Cerebellar nuclear complex (tissue), 1 donor: ENCODE measurements at places on chromosomes 11 and 22.

GRCh38 chr11:83157594-83158356 is 844 bp downstream of the PCF11 start:
- DNase-seq = no peak

GRCh38 chr11:83235825-83236224 is 42.3 kb downstream of the ANKRD42 start:
- no peak for DNase-seq

DNA sequence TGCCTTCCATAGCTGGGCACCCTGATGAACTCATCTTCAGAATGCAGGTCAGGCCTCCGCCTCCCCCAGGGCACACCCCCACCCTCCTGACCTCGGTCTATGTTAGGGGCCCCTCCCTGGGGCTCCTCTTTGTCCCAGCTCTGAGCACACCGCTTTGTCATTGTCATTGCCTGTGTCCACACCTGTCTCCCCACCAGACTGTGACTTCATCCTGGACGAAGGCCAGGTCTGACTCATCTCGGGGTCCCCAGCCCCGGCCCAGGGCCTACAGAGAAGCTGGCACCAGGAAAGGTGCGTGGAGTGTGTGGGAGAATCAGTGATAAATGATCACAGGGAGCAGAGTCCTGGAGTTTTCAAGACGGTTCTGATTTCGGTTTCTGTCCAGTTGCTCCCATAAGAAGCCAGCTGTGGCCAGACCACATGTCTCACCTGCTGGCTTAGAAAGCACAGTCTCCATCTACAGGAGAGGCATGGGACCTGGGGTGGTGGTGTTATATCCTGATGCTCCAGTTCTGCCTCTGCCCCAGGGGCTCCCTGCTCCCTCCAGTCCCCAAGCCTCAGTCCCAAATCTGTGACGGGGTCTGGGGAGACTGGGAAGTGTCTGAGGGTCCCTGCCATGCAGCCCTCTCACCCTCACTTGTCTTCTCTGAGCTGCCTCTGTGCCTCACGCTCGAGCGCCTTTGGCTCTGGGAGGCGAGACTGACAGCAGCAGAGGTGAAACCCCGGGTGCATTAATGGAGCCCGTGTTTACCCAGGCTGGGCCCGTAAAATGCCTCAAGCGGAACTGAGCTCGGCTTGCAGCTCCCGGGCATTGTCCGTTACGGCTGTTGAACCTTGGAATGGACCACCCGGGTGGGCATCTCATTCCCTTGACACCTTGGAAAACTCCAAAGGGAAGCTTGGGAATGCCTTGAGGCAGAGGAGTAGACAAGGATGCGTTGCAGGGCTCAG is 85.5 kb upstream of the WNT11 start:
- no peak for DNase-seq

GRCh38 chr11:14021738-14022137 is 59.2 kb downstream of the SPON1 start:
- DNase-seq = no peak

- no peak for DNase-seq
Observed at GRCh38 chr11:65112546-65113360, 1.1 kb downstream of the TM7SF2 start.

GRCh38 chr11:8164746-8165145 is 4.1 kb downstream of the RIC3 start:
- no peak for DNase-seq

DNA sequence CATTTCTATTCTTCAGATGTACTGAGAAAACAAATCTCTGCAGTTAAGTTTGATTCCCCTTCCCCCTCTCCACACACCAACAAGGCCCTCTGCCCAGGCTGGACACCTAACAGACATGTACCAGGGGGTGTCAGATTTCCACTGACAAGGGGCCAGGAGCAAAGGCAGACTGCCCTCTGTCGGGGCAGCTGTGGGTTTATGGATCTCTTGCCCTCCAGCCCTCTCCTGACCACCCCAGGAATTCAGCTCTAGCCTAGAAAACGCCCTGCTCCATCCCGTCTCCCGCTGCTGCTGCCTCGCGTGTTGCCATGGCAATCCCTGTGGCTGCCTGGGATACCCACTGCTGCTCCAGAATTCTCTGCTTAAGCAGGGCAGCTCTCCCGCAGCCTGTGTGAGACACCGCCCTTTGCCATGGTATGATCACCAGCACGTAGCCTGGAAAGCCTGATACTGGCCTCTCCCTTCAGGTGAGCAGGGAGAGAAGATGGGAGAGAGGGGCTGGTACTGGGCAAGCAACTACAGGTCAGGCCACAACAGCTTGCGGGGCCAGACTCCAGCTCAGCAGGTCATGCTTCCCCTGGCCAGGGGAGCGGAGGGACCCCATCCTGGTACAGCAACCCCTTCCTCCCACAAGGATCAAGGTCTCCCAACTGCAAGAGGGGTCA is 41.6 kb downstream of the BUD13 start:
- DNase-seq = peak; percentile 80

- no peak for DNase-seq
Observed at GRCh38 chr11:63923319-63923718, 6.4 kb upstream of the RCOR2 start.

DNA sequence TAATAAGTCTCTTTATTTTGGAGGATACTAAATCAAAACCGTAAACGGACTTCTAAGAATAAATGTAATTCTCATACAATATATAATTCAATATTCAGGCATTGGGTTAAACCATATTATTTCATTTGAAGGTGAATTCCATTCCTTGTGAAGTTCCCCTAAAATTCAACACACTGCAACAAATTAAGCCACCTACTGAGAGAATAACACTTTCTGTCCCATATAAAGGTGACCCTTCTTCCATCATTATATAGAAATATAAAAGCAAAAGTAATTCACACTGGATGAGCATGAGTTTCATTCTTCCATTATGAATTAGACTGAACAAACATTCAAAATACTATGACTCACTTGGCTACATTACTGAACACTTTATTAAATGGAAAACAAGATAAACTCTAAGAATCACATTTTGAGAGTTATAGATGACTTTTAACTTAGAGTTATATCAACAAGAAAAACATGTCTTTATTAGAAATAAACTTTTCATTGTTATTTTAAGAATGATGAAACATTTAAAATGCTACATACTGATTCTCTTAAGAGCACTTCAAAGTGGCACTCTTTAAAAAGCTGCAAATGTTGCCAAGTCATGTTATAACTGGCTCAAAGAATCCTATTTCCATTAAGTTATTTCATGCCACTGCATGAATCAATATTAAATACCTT is 2.8 kb downstream of the SESN3 start:
- no peak for DNase-seq

- no peak for DNase-seq
Observed at GRCh38 chr11:131973061-131973460, 602.6 kb downstream of the NTM start.

DNA sequence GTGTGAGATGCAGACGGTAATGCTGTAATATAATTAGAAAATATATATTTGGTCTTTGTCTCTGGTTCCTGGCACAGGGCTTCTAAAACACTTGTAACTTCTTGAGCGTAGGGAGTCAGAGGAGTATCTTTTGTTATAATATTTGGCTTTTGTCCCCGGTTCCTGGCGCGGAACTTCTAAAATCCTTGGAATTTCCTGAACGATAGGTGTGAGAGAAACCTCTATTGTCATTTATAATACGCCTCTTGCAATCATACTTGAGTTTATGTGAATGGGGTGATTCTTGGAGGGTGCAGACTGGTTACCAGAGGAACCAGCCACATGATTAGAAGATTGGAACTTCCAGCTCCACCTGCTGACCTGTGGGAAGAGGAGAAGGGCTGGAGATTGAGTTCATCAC is 54.1 kb upstream of the ZBED5 start:
- no peak for DNase-seq

GRCh38 chr11:125300791-125301218 is 136.3 kb downstream of the PKNOX2 start:
- no peak for DNase-seq

GRCh38 chr11:125431481-125431880 is 64.6 kb downstream of the FEZ1 start:
- DNase-seq = no peak

GRCh38 chr11:63764679-63765647 is 3.6 kb downstream of the ZFTA start:
- no peak for DNase-seq

GRCh38 chr22:31082606-31083376 is 1.7 kb downstream of the SMTN start:
- DNase-seq = no peak

GRCh38 chr11:111833524-111833923 is 37.9 kb downstream of the ALG9 start:
- no peak for DNase-seq

DNA sequence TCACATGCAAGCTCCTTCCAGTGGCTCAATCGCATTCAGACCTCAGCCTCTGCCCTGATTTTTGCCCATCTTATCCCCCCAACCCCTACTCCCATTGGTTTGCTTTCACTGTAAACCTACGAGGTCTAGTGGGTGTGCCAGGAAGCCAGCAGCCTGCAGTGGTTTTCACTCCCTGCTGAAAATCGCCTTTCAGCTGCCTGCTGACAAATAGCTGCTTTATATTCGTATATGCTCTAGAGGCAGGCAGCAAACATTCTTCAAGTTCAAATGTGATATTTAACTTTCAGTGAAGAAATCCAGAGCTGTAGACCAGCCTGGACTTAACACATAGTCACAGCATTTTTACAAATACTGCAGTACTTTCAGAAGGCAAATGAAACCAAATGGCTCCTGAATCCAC is 92.8 kb upstream of the APOA1 start:
- no peak for DNase-seq

DNA sequence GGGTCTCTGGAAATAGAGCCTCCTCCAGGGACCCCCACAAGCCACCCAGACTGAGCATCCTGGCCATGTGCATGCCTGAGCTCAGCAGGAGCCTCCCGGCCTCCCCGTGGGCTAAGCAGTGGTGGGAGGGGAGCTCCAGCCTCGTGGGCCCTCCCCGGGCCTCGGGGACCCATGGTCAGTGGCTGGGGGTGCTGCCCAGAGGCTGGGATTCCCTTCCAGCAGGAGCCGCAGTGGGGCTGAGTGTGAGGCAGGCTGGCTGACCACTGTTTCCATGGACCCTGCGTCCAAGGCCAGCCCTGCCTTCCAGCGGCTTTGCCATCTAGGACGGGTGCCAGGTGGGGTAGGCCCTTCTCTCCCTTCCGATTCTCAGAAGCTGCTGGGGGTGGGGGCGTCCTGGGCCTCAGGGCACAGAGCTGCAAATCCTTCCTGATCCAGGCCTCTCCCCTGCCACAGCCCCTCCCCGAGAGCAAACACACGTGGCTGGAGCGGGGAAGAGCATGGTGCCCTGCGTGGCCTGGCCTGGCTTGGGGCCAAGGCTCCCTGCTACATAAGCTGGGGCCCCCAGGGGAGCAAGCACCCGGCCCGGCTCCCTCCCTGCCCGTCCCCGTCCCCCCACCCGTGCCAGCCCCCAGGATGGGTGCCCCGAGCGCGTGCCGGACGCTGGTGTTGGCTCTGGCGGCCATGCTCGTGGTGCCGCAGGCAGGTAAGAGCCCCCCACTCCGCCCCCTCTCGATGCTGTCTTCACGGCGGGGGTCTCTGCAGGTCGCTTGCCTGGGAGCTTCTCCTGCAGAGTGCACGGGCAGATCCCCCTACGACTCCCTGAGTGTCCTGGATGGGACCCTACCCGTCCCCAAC is at the start of gene MUC5B:
MUC5B (plus strand) TSS at position 576 of the 855 bp plus-strand sequence; CDS start at position 634, 58 bp downstream.
- DNase-seq = no peak

GRCh38 chr11:78783301-78783700 is 208.6 kb upstream of the NARS2 start:
- DNase-seq = no peak

GRCh38 chr11:134266841-134267251 is 9.3 kb upstream of the GLB1L3 start:
- no peak for DNase-seq

GRCh38 chr11:6587360-6587953 is 16.0 kb downstream of the RRP8 start:
- DNase-seq = peak; percentile 36

- no peak for DNase-seq
Observed at GRCh38 chr22:42177891-42178336, 47.3 kb upstream of the CYP2D6 start.

DNA sequence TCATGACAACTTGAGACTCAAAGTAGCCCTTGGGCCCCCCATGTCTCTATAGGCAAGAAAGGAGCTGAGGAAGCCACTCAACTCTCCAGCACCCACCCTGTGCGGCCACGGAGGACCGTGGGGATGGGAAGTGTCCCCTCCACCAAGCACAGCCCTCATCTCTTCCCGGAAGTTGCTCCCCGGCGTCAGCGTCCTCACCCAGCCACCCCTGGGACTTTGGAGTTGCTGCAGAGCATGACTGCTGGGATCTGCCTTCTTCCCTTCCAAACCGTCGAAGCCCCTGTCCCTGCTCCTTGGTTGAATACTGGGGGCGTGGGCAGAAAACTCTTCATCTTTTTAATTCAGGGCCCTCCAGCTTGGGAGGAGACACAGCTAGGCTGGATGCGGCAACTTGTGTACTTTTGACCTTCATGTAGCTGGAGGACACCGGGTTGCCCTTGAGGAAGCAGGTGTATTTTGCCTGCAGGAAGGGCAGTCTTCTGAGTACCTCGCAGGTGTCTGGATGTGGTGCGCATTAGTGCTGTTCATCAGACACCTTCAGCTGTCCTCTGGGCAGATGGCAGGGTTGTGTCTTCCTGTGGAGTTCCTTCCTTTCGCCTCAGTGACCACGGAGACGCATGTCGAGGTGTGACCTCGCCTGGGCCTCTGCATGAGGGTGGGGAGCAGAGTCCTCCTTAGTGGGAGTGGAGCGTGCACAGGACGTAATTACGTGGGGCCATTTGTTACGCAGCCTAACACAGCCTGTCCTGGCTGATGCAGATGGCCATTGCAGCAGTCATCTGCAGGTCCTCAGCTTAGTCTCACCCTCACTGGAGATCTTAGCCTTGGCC is 12.2 kb upstream of the IFITM3 start:
- no peak for DNase-seq

DNA sequence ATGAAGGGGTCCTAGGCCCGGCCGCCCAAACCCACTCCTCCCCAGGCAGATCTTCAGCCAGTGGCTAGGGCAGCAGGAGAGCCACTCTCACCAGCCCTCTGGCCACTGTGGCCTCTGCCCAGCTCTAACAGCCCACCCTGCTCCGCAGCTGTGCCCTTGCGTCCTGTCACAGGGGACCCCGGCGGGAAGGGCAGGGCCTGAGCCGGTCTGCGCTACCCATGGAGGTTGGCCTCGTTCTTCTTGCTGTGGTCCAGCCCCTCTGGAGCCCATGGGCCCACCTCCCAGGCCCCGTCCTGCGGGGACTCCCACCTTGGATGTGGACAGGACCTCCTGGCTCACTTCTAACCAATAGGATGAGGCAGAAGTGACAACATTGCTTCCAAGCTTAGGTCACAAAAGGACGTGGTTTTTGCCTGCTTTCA is 38.3 kb upstream of the TH start:
- no peak for DNase-seq

DNA sequence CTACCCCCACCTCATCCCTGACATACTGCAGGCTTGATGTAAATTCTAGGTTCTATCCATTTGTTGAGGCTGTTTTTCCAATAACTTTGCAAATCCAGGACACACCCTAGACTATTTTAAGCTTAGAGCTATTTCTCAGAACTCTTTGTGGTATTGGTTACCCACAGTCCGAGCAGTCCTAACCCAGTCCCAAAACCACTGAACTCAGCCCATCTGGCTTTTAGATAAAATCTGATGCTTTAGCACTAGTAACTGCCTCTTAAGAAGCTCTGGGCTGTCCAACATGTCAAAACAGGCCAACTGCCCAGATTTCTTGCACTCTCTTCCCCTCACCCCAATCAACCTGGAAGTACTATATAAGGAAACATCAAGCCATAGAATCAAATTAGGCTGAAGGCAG is 344.4 kb upstream of the CADM1 start:
- no peak for DNase-seq

- DNase-seq = no peak
Observed at GRCh38 chr11:3882655-3883054, 27.2 kb downstream of the STIM1 start.
